Activated CD8-positive, alpha-beta T cell treated with anti-CD3 and anti-CD28 coated beads for 36 hours (primary cell): ENCODE measurements at places on chromosomes 6 and 20.

- DNase-seq, result peak; percentile 48
These were observed 13.6 kb upstream of the WFDC8 start for GRCh38 chr20:45592574-45593189.

DNA sequence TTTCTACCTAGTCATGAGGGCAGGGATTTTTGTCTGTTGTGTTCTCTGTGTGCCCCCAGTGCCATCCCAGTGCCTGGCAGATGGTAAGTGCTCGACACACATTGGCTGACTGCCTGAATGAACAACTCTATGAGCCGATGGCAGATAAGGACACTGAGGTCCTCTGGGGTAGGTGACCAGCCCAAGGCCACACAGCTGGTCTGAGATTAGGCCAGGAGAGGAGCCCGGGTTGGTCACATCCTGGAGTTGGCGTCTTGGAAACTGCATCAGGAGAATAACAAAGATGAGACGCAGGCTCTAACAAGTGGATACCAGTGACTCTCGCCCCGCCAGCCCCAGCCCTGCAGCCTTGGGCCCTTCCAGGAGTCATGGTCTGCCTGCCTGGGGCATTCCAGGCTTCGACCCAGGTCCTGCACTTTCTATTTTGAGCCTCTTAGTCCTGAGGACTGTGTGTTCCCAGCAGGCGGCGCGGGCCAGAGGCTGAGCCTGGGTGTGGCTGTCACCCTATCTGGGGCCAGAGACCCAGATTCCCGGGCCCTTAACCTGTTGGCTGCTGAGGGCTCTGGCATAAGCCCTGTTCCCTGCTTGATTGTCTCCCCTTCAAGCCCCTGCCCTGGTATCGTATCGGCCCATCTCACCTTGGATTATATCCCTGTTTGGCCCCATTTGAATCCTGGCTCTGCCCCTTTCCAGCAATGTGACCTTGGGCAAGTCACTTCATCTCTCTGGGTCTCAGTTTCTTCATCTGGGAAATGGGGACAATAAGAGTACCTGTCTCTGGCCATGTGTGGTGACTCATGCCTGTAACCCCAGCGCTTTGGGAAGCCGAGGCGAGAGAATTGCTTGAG, 88.3 kb downstream of the CEBPB start:
- no peak for DNase-seq

DNA sequence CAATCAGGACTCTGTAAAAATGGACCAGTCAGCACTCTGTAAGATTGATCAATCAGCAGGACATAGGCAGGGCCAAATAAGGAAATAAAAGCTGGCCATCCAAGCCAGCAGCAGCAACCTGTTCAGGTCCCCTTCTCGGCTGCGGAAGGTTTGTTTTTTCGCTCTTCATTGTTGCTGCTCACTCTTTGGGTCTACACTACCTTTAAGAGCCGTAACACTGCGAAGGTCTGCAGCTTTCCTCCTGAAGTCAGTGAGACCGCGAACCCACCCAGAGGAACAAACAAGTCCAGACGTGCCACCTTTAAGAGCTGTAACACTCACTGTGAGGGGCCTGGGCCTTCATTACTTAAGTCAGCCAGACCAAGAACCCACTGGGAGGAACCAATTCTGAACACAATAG, 223.2 kb upstream of the EXOC2 start:
- DNase-seq, result no peak

DNA sequence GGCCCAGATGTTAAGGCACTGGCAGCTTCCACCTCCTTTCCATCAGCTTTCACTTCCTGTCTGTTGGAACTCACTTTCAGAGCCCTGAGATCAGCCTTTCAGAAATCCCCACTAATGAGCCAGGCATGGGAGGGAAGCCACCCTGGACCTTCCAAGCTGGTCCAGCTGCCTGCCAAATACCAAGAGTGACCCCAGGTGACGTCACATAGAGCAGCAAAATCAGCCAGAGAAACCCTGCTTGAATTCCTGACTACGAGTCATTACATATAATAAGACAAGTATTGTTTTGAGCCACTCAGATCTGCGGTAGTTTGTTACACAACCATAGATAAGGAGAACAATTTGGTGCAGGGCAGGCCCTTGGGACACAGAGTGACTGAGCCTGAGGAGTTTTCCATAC, 556.0 kb upstream of the JAG1 start:
- no peak for DNase-seq

GRCh38 chr6:4466769-4467480, 309.3 kb upstream of the CDYL start:
- DNase-seq, result no peak

DNA sequence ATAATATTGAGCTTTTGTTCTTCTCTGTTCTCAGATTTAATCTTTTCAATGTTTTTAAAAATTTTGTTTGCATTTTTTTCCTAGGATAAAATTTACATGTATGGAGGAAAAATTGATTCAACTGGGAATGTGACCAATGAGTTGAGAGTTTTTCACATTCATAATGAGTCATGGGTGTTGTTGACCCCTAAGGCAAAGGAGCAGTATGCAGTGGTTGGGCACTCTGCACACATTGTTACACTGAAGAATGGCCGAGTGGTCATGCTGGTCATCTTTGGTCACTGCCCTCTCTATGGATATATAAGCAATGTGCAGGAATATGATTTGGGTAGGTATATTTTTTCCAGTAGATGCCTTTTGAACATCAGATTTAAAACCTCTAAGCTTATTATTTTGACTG, 89.8 kb downstream of the ATRN start:
- no peak for DNase-seq

DNA sequence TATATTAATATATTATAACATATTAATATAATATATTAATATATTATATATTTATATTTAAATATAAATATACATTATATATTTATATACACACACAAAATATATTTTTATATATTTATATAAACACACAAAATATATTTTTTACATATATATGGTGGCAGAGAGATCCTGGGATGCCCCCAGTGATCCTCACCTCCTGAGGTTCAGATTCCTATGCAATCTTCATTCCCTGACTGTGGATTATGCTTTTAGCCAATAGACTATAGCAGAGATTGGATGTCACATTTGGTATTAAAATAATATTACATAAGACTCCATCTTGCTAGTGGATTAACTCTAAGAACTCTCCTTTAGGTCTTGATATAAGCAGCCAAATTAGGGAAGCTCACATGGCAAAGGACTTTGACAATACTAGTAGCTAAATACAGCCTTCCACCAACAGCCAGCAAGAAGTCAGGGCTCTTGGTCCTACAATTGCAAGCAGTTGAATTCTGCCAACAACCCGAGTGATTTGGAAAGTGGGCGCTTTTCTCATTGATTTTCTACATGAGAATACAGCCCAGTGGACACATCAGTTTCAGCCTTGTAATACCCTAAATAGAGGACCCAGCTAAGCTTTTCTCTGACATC, 681.0 kb downstream of the C6orf118 start:
- peak; percentile 4 for DNase-seq

DNA sequence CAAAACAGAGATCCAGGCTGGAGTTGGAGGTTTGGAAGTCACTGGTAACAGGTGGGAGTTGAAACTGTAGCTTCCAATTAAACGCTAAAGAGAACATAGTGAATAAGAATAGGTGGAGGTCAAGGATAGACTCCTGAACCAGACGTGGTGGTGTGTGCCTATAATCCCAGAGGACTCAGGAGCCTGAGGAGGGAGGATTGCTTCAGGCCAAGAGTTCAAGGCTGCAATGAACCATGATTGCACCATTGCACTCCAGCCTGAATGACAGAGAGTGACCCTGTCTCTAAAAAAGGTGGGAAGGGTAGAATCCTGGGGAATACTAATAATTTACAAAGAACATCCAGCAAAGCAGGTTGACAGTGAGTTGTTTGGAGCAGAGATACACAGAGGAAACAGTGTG, 13.6 kb downstream of the NRSN1 start:
- no peak for DNase-seq

DNA sequence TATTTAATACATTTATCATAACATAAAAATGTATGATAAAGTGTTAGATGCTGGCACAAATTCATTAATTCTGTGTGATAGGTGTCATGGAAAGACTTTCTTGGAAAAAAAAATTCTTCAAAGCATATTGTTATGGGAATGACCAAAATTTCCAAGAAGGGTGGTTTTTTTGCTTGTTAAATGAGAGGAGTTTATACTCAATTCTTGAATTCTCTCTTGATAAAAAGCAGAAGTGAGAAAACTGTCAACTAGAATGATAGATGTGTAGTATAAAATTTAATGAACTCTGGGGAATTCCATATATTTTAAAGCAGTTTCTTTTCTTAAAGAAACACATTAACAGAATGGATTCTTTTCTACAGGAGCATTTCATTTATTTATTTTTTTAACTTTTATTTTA, 62.0 kb upstream of the SNAP91 start:
- DNase-seq, result no peak

DNA sequence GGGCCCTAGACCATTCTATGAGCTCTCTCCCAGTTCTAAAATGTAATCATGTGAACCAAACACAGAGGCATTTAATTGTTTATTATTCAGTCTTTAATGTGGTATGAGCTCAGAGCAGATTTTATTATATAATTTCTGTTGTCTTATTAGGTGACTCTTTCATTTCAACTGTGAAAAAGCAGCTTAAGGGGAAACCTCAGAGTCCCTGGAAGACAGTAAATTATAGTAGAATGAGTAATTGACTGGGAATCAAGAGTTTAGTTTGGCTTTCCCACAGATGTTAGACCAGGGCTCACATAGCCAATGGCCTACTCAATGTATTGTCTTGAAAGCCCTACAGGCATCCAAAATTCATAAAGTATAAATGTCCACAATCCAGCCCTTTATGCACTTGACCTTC, 390.4 kb upstream of the SLC35B3 start:
- no peak for DNase-seq

DNA sequence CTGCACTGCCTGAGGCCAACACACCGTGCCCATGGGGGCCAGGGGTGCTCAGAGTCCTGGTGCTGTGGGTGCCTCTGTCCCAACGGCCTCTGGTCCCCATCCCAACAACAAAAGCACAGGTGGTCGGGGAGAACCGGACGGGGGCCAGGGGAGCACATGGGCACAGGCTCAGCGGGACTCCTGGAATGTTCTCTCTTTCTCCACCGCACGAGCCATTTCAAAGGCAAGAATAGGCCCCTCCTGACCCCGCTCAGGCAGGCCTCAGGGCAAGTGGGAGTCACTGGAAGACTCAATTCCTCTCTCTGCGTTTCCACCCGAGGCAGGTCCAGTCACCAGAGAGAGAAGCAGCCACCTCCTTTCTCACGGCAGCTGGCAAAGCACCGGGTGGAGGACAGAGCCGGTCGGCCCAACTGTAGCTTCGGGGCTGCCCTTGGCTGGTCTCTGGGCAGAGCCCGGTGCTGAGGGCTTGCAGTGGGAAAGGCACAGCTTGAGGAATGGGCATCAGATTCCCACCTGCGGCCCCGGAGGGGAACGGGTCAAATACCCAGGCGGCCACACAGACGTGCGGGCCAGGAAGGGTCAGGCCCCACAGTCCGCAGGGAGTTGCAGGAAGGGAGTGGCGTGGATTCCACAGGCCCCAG, 55.2 kb downstream of the KCNQ2 start:
- DNase-seq, result no peak

DNA sequence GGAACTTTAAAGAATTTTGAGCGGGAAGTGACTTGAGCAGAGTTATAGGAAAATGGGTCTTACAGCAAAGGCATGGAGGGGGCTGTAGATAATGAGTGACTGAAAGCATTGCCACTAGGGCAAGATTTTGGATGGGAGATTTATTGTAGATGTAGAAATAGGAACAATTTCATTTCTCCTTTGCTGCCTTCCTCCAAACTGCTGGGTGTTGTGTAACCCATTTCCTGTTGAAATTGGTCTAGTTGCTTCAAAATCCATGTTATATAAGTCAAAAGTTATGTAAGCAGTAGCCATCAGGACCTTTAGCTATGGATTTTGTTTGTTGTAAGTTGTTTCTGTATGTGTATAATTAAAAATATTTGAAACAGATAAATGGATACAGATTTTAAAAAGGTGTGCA, 11.1 kb downstream of the YWHAB start:
- DNase-seq, result no peak

- DNase-seq, result no peak
These were observed 3.4 kb downstream of the MED20 start for GRCh38 chr6:41917528-41917927.

DNA sequence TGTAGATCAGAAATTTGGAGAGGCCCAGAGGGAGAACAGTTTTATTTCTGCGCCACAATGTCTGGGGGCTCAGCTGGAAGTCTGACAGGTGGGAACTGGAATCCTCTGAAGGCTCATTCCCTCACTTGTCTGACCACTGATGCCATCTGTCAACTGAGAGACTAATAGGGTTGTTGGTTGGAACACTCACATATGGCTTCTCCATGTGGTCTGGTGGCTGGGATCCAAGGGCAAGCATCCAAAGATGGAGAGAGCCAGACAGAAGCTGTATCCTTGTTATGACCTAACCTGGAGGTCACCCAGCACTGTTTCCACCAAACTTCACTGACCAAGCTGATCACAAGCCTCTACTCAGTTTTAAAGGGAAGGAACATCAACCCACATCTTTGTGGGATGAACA, 117.9 kb upstream of the AKAP12 start:
- DNase-seq, result no peak

DNA sequence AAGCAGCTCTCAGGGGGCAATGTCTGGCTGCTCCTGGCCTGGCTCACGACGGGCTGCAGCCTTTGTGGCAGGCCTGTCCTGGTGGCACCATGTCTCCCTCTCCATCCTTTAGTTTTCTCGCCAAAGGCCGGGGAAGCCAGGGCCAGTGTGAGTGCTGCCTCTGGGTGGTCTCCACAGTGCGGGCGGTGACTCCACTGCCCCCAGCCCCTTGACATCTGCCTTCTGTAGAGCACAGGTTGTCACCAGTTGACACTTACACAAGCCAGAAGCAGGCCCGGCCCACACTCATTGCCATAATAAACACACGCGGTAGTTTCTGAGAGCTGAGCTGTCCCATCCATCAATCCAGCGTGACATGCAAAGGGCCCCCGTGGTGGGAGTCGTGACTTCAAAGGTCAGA, 219.5 kb downstream of the TFAP2C start:
- DNase-seq, result no peak

DNA sequence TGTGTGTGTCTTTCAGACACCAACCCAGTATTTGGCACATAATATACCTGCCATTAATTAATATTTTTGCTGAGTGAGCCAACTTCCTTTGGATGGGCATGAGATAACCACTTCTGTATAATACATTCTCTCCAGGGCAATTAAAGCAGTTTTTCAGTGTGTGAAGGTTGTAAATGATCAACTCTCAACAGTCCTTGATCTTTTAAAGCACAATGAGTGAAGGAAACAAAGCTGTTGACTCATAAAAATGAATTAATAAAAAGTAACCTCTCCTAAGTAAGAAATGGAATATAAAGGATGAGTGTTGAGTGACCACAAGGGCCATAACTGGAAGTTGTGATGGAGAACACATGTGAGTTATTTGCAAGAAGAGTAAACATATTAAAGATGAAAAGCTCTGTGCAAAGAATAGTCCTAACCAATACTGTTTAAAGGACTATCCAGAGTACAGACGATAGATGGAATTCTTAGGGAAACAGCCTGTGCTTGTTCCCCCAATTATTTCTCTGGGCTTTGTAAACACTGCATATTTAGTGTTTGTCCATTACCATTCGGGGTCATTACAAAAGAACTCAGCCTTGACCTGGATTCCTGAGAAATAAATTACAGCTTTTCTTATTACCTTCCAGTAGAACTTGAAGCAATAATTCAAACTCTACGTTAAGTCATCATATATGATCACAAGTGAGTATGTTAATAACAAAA, 446.2 kb downstream of the PLCB1 start:
- no peak for DNase-seq

- DNase-seq, result no peak
These were observed 29.1 kb downstream of the PACSIN1 start for GRCh38 chr6:34494973-34495372.
